ENCODE measurements at places on chromosomes 4 and X.

- no peak for DNase-seq
These were observed 70.7 kb downstream of the ANKRD50 start for GRCh38 chr4:124641715-124642381.

- no peak for DNase-seq
These were observed 287.1 kb upstream of the ADGRL3 start for GRCh38 chr4:60913002-60913401.

DNA sequence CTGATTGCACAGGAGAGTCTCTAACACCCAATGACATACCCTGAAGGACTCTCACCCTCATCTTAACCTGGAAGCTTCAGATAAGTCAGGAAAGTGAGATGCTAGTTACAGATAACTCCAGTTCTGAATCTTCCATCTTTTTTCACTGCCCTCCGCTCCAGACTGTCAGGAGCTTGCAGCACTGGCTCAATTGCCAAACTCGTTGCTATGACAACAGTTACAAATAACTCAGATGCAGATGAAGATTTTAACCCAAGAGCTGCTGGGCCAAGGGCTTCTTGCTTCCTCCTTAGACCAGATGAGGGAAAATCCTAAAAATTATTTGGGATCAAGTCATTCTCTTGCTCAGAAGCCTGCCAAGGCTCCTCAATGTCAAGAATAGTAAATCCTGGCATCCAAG is 109.1 kb upstream of the HUWE1 start:
- DNase-seq = no peak

DNA sequence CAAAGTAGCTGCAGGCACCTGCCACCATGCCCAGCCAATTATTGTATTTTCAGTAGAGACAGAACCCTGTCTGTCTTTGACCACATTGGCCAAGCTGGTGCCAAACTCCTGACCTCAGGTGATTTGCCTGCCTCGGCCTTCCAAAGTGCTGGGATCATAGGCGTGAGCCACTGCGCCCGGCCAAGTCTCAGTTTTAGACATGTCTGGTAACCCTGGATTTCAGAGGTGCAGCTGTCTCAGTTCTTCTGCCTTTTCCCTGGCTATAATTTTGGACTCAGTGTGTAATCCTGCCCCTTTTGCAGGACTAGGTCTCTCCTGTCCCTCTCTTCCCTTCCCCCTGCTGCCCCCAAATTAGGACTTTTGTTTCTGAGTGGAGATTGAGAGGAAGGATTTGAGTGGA is 46.6 kb downstream of the FAM193A start:
- DNase-seq = no peak

- peak; percentile 87 for DNase-seq
These were observed at the start of gene ING2 for GRCh38 chr4:183504930-183505610. Gene ING2, plus strand, starts transcription at chr4:183505058. Its CDS starts 138 bp downstream, at chr4:183505196.

DNA sequence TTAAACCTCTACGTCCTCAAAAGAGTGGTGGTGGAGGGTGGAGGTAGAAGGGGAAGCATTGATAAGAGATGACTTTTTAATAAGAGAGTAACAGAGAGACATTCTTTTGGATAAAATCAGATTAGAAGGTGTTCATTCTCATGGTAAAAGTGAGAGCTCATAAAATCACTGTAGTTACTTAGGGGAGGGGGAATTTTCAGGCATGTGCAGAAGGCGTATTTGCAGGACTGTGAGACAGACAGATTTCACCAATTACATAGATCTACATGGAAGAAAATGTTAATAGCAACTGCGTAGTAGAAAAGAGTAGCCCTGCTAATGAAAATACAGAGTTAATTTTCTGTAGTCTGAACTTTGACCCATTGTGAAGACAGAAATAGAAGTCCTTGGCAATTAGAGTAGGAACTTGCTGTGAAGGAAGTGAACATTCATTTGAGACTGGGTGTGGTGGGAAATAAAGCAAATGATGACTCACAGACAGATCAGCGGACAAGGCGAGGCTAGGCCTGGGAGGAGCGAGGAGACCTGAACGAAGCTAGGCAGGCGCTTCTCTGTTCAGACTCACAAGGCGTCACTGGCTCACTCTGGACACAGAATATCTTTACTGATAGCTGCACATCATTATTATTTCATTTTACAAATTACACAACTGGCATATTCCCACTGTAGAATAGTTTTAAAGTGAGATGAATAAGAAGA is 57.2 kb upstream of the FAM9C start:
- no peak for DNase-seq

GRCh38 chrX:115547448-115547847 is 13.5 kb upstream of the PLS3 start:
- no peak for DNase-seq

DNA sequence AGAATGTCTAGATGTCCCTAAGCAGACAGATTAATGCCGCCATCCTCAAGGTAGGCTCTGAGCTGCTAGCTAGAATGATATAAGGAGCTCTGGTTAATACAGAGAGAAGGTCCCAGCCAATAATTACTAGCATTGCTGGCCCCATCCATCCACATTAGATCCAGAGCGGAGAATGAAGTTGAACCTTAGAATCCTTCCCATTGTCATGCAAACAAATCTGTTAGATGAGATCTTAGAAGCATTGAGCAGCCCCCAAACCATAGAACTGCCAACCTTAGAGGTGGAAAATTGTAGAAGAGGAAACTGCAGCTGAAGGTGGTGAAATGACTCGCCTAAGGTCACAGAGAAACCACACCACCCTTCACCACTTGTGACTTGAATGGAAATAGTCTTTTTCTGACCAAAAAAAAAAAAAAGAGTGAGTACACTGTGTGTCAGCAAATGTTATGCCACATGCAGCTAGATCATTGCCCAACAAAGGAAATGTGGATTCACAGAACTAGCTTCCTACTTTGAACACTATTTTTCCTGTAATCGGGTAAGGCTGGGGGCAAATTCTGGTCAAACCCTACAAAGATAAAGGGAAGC is 162.1 kb downstream of the SMIM20 start:
- peak; percentile 43 for DNase-seq

DNA sequence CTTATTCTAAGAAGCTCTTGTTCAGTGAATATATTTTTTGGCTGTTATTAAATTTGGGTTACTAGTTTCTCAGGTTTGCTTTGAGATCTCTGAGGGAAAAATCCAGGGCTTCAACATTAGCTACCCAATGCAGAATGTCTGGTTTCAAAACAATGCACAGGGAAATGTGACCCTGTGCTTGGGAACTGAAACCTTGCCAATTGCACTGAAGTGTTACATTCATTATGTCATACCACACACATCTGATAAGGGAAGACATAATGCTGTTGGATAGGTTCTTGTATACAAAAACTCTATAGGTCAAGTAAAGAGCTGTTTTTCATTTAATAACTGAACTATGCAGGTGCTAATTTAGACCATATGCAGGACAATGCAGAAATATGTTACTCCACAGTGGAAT is 345.3 kb upstream of the BMP3 start:
- DNase-seq = no peak

- no peak for DNase-seq
These were observed 239.0 kb downstream of the PDGFC start for GRCh38 chr4:156732634-156733033.

DNA sequence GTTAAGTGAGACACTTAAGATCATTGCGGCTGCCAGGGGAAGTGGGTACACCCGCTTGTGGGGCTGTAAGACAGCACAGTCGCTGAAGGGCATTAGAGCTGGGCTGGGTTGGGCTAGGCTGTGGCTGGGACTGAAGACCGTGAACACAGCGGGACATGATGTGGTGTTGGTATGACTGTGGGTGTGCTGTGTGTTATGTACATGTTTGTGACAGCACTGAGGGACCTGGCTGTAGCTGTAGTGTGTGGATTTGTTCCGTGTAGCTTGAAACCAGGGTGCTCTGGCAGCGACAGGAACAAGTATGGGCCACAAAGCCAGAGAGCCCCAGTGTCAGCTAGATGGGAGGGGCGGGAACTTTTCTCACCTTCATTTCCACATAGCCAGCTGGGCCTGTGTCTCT is 82.1 kb downstream of the NHSL2 start:
- DNase-seq = no peak

GRCh38 chrX:106300239-106300638 is 132.1 kb downstream of the PWWP3B start:
- DNase-seq = no peak

- no peak for DNase-seq
These were observed 135.2 kb upstream of the EDNRA start for GRCh38 chr4:147345662-147346061.

GRCh38 chr4:126479709-126480108 is 1153.0 kb upstream of the INTU start:
- DNase-seq = no peak

GRCh38 chr4:144709793-144710525 is 64.0 kb downstream of the HHIP start:
- no peak for DNase-seq

- no peak for DNase-seq
These were observed 1.6 kb upstream of the NDST3 start for GRCh38 chr4:118032691-118033090.

DNA sequence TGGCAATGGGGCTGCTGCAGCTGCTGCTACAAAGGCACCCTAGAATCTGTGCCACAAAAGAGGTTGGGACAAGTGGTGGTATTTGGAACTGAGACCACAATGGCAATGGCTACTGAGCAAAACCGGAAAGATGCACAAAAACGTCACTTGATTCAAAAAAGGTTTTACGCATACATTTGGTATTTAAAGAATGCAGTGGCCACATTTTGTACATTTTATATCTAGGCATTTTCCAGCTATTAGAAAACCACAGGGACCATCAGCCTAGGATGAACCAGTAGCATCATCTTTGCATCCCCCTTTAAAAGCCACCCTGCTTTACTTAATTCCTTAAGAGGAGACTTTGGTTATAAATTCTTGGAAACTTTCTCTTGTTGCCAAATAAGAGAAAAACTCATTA is 104.8 kb upstream of the CXCL13 start:
- DNase-seq = no peak

GRCh38 chr4:11005300-11005699 is 320.7 kb upstream of the CLNK start:
- DNase-seq = no peak

DNA sequence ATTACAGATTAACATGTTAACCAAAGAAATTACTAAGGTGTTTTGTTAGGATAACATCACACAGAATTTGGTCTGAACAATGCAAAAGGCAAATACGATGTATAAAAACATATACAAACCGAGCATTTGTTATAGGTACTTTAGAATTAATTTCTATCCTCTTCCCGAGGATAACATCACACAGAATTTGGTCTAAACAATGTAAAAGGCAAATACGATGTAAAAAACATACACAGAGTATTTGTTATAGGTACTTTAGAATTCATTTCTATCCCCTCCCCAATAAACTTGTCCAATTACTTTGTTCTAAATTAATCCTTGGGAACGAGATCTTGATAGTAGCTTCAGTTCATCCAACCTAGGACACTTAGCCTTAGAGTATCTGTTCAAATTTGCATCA is 7.6 kb downstream of the HNRNPDL start:
- no peak for DNase-seq

DNA sequence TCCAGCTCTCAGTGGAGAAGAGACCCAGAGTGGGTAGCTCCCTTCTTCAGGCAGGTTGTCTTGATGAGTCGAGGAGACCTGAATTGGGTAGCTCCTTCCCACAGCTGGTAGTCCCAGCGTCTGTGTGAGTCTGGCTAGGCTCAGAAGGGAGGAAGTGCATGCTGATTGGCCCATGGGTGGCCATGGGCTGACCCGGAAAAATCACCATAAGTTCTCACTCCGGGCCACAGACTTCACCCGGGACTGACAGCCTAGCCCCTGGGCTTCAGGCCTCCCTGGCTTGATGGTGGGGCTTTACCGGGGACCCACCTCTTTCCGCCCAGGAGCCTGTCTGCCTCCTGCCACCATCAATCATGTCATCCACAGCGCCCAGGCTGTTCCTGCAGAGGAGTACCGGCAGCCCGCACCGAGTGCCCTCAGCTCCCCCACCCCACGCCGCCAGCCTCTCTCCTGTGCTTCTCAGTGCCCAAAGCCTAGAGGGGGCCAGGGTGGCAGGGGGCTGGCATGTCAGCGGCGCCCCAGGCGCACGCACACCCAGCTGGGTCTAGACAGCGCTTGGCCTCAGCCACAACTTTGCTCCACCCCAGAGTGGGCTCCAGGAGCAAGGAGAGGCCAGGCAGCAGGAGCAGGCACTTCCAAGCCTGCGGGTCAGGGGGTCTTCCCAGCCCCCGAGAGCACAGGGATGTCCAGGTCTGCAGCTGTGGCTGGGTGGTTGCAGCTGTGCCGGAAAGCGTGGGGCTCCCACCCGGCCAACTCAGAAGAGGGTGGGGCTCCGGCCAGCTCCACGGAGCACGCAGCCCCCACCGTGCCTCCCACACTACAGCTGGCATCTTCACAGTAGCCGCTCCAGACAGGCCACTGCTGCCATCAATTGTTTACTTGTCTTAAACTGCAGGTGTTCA is 16.1 kb upstream of the SAT1 start:
- no peak for DNase-seq

- no peak for DNase-seq
These were observed 216.6 kb downstream of the DCTD start for GRCh38 chr4:182700362-182701160.

- no peak for DNase-seq
These were observed 149.4 kb downstream of the NDST4 start for GRCh38 chr4:114964026-114964425.

- no peak for DNase-seq
These were observed 39.4 kb downstream of the ANTXR2 start for GRCh38 chr4:80033581-80033980.

DNA sequence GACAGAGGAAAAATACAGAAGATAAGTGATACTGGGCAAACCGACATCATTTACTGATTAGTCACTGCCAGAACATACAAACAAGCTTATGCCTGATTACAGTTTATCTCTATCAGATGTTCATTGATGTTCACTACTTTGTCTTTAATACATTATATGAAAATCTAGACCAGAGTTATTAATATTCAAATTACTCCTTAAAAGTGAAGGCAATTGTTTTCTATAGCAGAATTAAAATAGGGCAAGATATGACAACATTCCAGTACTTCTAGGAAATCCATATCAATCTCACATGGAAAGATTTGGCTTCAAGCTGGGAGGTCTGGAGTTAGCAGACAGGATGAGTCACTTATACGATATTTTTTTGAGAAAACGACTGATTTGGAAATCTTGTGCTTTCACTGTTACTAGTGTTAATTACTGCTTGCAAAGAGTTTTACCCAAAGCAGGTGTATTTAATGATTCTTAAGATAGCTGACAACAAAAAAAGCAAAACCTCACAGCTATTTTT is 31.8 kb downstream of the HPGD start:
- DNase-seq = no peak

GRCh38 chr4:88908521-88908920 is 148.5 kb downstream of the FAM13A start:
- DNase-seq = no peak

DNA sequence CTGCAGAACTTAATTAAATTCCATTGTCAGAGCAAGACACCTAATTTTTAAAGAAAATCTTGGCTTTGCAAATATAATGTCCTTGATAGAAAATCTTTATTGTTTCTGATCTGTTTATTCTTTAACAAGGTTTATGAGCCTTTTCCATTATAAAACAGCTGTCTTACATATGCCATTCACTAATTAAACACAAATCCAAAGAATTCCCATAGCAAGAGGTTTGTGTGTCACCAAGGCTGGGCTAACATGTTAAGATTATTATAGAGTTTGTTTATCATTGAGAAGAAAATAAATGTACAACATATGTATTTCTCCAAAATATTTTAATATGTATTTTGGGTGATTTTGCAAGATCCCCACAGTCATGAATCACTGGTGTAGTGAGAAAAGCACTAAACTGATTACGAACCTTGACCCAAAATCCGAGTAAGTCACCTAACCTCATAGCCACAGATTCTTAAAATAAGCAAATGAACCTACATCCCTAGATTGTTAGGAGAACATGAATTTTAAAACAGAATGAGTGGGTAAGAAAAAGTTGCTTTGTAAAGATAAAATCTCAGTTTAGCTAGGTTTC is 694.8 kb upstream of the INTU start:
- DNase-seq = no peak

GRCh38 chrX:46168254-46168653 is 377.0 kb downstream of the ZNF674 start:
- no peak for DNase-seq

Measured in GM13976 (cell line).